Neural progenitor cell (in vitro differentiated cells): ENCODE measurements at places on chromosomes 13 and 19.

DNA sequence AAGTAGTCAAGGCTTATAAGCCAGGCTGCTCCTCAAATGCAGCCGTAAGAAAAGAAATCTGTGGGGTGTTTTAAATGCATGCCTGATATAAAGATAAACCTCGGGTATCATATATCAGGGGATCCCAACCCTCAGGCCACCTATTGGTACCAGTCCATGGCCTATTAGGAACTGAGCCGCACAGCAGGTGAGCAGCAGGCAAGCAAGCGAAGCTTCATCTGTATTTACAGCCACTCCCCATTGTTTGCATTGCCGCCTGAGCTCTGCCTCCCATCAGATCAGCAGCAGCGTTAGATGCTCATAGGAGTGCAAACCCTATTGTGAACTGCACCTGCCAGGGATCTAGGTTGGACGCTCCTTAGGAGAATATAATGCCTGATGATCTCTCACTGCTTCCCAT is 233.5 kb upstream of the SERP2 start:
- peak; percentile 76 for DNase-seq

- DNase-seq = no peak
These were observed 7.6 kb downstream of the DOHH start for GRCh38 chr19:3492919-3493318.

GRCh38 chr19:6711605-6712004 is 8.8 kb downstream of the C3 start:
- DNase-seq = no peak

GRCh38 chr19:43105496-43105895 is 23.0 kb upstream of the PSG2 start:
- DNase-seq = no peak
